Calu3 (cell line): ENCODE measurements at places on chromosomes 11 and 22. TPM values are rescaled to one million over a fixed set of nuclear protein-coding genes. Genes with fewer than 3 reads are reported as not detected.

DNA sequence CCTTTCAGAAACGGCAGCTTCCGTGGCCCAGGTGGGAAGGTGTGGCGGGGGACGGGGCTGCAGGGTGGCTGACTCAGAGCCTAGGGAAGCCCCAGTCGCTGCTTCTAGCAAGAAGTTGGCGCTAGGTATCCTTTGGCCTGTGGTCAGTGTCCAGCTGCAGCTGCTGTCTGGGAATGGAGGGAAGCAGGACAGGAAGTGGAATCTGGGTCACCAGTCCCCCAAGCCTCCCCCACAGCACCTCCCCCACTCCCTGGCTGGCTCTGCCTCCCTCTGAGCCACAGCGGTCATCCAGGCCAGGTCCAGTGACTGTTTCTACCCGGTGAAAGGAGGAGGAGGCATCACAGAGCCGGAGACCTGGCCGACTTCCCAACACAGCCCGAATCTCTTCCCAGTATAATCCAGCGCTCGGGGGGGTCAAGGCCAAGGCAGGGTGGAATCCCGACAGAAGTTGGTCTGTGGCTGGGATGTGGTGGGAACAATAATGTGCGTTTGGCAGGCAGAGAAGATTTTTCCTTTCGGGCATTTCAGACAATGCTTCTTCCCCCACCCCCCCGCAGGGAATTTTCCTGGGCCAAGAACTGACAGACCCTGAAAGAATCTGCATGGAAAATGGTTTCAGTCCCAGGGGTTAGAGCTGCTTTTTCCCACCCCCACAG is 45.1 kb downstream of the C11orf96 start:
- peak; percentile 41 for DNase-seq
- peaks cover 8% of the 10 kb centered on the region for H3K27me3 ChIP-seq
- no peak overlapping the region for H3K4me3 ChIP-seq

DNA sequence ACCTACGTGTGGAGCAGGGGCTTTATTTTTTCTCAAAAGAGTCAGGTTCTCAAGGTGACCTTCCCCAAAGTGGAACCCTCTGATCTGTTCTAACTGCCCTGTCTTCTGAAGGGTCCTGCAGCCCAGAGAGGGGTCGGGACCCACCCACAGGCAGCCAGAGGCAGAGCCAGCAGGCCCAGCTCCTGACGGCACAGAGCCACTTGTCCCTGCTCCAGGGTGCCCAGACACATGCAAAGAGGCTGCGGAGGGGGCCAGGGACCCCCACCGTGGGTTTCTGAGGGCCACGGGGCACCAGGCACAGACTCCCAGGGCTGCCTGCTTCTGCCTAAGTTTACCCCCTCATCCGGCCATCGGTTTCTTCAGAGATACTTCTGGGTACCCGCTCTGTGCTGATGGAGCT is 37.1 kb downstream of the FLRT1 start:
- H3K27ac ChIP-seq: no peak overlapping the region
- peaks cover 5% of the 10 kb centered on the region for H3K36me3 ChIP-seq
- no peaks in the 10 kb centered on the region for H3K27me3 ChIP-seq
- DNase-seq: no peak
- no peaks in the 10 kb centered on the region for H3K4me1 ChIP-seq

- H3K27me3 ChIP-seq: no peaks in the 10 kb centered on the region
- DNase-seq: peak; percentile 89
- peaks cover 72% of the 10 kb centered on the region for H3K4me1 ChIP-seq
- peak overlapping the region; percentile 81 for H3K27ac ChIP-seq
These were observed 33.8 kb downstream of the EHF start for GRCh38 chr11:34654483-34655334.

SLC25A17 gene
- 20.7 and 24.3 TPM in 2 replicates for total RNA-seq

BUD13 gene
- total RNA-seq: 10.4 and 10.9 TPM in 2 replicates
